ENCODE measurements at places on chromosomes 1 and 21. TPM values are rescaled to one million over a fixed set of nuclear protein-coding genes. Genes with fewer than 3 reads are reported as not detected.
A peak's percentile ranks its signal among the peaks of the same experiment; 100 is the strongest.

Gene SPRR1A
- total RNA-seq: not detected

GRCh38 chr1:229283183-229283611, 12.3 kb downstream of the RAB4A start:
- DNase-seq: no peak

DNA sequence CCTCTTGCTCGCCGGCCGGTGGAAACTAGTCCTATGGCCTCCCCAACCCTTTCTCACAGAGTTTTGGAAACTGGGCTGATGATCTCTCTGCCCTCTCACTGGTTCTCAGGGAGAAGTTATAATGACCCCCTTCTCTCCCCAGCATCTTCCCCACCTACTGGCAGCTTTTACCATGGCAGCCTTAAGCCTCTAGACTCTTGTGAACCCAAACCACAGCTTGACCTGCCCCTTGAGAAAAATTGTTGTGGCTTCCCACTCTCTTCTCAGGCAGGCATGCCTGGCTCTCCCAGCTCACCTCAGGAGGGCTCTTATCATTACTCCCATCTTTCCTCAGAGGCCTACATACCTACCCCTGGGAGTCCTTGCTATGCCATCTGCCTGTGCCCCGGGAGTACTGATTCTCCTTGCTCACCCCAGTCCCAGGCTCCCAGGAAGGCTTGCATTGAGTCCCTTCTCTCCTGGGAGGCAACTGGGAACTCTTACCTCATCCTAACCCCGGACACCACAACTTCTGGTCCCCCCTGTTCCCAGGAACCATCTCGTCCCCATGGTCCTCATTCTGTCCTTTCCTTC, 1.6 kb downstream of the NSUN4 start:
- no peak for DNase-seq

DNA sequence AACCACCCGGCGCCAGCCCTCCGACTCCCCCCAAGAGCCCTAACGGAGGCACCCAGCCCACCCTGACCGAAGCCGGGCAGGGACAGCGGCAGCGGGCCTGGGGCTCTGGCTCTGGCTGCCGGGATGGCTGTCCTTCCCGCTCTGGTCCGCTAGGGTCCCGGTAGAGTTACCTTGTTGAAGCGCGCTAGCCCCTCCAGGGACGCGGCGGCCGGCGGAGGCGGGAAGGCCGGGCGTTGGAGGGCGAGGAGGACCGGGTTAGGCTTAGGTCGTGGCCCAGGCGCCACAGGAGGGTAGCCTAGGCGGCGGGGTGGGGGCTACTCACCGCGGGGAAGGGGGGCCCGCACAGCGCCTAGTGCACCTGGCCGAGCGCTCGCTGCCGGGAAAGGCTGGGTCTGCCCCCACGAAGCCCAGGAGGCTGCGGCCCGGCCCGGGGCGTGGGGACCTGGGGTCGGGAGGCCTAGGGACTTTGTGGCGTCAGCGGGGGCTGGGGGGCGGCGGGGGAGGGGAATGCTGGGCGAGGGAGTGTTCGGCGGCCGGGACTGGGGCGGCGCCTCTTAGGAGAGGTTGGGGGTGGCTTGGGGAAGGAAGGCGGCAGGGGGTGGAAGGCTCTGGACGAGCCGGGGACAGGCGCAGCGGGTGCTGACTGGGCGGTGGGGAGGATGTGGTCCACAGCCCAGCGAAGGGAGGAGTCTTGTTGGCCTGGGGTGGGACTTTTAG, at the start of gene TRIM17:
Gene TRIM17 (minus strand): TSS at position 645 of the 717 bp plus-strand sequence. CDS start 1,789 bp downstream, outside the sequence.
- peak; percentile 58 for DNase-seq

- no peak for DNase-seq
Measured at GRCh38 chr1:10724948-10725847, 71.2 kb downstream of the CASZ1 start.

DNA sequence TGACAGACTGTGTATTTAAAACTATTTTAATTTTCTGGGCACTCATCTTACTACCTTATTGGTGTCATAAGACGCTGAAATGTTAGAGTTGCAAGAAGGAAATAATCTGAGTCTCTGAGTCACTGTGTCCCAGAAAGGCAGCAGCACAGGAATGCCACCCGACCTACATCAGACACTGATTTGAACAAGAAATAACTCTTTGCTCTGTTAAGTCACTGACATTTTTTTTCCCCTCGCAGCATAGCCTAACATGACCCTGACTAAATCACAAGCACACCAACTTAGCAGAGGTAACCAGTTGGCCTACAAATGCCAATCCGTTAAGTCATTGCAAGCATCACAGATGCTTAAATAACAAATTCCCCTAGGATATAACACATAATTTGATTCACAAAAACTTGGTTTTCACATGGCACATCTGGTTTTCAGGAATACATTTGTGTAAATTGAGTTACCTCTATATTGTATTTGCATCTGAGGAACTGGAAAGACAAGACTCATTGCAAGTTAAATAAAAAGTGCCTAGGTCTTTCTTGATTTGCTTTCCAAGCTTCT, 349.1 kb downstream of the SEC16B start:
- DNase-seq: no peak

DNA sequence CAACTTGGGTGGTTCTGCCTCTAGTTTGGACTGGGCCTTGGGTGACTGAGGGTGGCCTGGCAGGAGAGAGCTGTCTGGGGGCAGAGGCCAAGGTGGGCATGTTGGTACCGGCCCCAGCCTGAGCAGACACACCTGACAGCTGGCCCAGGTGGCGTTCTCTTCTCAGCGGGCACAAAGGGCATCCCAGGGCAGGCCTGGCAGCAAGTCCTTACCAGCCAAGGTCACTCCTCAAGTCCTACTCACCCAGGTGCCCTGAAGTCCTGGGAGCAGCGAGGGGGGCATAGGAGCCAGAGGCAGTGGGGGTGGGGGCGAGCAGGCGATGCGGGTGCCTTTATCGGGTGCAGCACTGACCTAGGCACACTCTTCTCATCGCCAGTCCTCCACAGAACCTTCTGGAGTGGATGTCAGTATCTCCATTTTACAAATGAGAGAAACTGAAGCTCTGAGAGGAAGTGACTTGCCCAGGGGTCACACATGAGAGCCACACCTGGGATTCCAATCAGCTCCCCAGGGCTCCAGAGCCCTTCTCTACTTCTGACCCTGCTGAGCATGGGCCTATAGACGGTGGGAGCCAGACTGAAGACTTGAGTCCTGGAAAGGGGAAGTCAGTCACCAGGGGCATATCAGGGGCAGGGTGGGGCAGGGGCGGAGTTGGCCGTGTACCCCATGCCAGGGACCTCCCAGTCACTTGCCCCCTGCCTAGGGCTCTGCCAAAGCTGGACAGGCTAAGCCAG, 587 bp upstream of the SLC25A34 start:
- no peak for DNase-seq

Gene C8A
- total RNA-seq: not detected

- DNase-seq: no peak
Measured at GRCh38 chr1:53599481-53599880, 139.5 kb downstream of the GLIS1 start.

- DNase-seq: peak; percentile 29
Measured at GRCh38 chr1:53562291-53562980, 103.2 kb downstream of the DMRTB1 start.

- no peak for DNase-seq
Measured at GRCh38 chr1:117967477-117967876, 37.9 kb downstream of the WDR3 start.

Gene SAMD13
- total RNA-seq: 0.77 TPM

Gene USP25
- 70.4 TPM for total RNA-seq

DNA sequence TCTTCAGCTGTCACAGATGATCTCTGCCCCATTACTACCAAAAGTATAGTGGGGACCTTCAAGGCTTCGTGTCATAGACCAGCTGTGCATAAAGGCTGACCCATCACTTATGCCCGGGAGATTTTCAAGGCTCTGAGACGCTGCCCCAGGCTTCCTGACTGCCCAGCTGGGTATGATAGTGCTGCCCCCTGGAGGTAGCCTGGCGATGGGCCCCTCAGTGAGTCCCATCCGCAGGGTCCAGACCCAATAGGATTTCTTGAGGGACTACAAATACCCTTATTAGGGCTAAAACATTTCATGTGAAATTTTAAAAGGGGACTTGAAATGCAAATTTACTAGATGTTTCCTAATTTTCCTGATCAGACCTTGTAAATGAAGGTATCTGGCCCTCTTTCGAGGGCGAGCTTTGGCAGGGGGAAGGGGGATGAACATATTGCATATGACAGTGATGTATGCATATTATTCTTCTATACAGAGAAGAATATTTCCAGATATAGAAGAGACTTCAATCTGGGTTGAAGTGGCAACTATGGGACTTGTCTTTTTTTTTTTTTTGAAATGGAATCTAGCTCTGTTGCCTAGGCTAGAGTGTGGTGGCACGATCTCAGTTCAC, 11.7 kb upstream of the FCMR start:
- peak; percentile 69 for DNase-seq

Gene KMO
- total RNA-seq: not detected

DNA sequence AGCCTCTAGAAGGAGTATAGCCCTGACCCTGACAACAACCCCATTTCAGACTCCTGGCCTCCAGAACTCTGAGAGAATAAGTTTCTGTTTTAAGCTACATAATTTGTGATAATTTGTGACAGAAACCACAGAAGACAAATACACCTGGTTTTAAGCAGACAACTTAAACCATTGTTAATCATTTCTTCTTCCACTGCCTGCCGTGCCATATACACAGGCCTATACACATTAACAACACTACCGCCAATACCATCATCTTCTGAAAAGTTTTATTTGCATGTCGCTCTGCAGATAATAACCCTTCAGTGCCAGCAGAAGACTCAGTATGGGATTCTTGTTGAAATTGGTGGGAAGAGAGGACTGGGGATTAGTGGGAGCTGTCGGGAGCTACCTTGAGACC, 39.9 kb upstream of the KRTAP19-8 start:
- DNase-seq: no peak

DNA sequence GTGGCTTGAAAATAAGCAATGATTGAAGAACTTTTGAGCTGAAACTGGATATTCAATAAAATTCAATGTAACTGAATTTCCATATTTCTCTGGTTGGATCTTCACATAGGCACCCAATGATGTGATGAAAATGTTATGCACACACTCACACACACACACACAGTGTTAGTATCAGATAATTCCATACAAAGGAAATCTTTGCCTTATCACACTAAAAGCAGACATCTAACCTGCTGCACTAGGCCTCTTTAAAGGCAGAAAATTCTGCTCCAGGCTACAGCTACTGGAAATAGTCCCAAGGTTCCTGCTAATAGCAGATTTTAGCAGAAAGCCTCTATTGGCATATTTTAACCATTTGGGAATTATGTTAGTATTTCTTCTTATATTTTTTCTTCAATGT, 309.6 kb downstream of the COL11A1 start:
- no peak for DNase-seq

DNA sequence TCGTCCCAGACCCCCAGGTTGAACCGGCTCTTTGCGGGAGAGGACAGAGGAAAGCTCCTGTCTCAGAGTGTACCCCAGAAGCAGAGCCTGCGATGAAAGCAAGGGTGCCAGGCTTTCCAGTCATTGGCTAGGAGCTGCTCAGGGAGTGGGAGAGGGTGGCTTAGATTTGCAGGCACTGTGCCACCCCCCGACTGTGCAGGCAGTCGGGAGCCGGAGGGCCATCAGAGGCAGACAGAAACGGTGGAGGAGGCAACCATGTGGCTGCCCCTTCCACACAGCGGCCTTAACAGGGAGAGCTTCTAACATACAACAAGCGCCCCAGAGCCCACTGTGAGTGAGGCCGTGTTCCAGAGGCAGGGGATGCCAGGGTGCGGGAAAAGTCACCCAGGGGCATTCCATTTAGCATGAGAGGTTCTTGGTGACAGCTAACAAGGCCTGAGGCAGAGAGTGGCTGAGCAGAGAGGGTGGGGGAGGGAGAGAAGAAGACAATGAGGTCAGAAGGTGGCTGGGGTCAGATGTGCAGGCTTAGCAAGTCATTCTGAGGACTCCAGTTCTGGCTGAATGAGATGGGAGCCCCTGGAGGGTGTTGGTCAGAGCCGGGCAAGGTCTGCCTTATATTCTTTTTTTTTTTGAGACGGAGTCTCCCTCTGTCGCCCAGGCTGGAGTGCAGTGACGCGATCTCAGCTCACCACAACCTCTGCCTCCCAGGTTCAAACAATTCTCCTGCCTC, 9.5 kb upstream of the C1orf167 start:
- DNase-seq: no peak

- no peak for DNase-seq
Measured at GRCh38 chr1:172398970-172399755, 21.3 kb upstream of the C1orf105 start.

DNA sequence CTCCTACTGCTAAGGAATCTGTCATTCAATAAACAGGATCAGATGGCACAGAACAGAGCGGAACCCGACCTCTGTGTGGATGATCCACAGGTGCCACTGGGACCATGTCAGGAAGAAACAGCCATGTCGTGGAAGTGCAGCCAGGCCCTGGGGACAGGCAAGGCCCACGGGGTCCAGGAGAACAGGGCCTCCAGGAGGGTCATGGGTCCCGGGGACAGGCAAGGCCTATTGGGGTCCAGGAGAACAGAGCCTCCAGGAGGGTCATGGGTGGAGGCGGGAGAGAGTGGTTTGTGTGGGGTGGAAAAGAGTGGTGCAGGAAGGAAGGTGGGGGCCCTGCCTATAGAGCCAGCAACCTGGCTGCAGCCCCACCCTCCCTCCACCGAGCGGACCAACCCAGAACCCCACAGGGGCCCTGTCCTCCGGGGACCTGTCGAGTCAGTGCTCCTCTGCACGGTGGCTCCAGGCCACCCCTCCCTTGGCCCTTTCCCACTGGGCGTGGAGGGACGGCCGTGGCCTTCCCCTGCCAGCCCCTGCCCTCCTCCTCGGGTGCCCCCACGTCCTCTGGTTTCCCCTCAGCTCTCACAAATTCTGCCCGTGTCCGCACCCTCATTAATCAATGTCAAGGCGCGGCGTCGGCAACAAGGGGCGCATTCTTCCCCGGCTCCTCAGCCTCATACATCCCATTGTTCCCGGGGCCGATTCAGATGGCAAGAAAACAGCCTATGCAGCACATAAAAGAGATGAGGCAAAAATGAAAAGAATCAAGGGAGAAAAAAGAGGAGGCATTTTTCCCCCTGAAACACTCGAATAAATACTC, 146.4 kb downstream of the PRDM16 start:
- DNase-seq: no peak

- peak; percentile 69 for DNase-seq
Measured at GRCh38 chr21:38806153-38806941, 618 bp downstream of the ETS2 start.

Gene SPRR2G
- not detected for total RNA-seq

GRCh38 chr21:38989379-38989744, 183.6 kb downstream of the ETS2 start:
- DNase-seq: no peak

GRCh38 chr1:6350416-6351088, 43.0 kb downstream of the ACOT7 start:
- DNase-seq: no peak

- DNase-seq: no peak
Measured at GRCh38 chr1:46396441-46397398, 2.6 kb downstream of the FAAH start.

DNA sequence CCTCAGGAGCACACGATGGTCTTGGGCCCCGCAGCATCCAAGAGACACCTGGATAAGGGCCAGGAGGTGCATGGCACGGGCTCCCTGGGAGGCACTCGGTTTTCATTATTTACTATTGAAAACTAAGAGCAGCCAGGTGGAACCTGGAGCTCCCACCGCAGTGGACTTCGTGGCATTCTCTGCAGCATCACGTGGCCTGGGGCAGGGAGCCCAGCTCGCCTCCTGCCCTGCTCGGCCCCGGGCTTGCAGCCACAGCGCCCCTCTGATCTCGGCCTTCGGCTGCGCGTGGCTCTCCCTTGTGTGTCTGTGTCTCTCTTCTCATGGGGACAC, 121.6 kb downstream of the SIK1 start:
- no peak for DNase-seq

Measured in activated naive CD8-positive, alpha-beta T cell treated with anti-CD3 and anti-CD28 coated beads, Interleukin-2, amount 10 ng/mL, durations not matched to agents 7 days and 5 days (primary cell).